ENCODE measurements at places on chromosomes 6 and 20.
A peak's percentile ranks its signal among the peaks of the same experiment; 100 is the strongest.

GRCh38 chr20:19913927-19914614 is 103.1 kb upstream of the NAA20 start:
- DNase-seq, result no peak

GRCh38 chr6:88725111-88725975 is 238.1 kb downstream of the RNGTT start:
- no peak for DNase-seq

GRCh38 chr6:150537893-150538292 is 61.8 kb upstream of the PLEKHG1 start:
- DNase-seq, result no peak

GRCh38 chr20:62642051-62642665 is at the start of gene SLCO4A1:
Gene SLCO4A1, plus strand, starts transcription at chr20:62642503. Its CDS starts 13,952 bp downstream, at chr20:62656455.
- DNase-seq, result peak; percentile 86

DNA sequence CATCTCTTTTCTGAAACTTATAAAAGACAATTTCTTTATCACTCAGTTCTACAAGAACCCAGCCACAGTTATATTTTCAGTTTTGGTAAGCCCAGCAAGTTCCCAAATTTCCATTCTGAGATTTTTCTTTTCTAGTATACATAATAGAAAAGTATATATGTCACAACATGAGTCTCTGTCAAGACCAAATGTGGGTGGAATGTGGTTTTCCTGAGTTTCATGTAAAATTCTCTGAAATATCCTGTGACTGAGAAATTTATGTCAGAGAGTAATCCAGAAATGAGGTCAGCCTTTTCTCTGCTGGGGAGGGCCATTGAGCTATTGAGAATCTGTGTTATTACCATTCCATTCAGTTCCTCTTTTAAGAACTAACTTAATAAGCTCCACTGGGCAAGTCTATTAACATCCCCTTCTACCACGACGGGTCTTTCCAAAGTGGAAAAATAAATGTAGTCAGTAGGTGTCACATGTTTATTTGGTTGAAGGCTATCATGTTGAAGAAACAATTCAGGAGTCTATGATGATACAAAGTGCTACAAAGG is 100.7 kb upstream of the HMGN3 start:
- no peak for DNase-seq

- no peak for DNase-seq
These were observed 747.0 kb downstream of the PTPRT start for GRCh38 chr20:42442716-42443115.

DNA sequence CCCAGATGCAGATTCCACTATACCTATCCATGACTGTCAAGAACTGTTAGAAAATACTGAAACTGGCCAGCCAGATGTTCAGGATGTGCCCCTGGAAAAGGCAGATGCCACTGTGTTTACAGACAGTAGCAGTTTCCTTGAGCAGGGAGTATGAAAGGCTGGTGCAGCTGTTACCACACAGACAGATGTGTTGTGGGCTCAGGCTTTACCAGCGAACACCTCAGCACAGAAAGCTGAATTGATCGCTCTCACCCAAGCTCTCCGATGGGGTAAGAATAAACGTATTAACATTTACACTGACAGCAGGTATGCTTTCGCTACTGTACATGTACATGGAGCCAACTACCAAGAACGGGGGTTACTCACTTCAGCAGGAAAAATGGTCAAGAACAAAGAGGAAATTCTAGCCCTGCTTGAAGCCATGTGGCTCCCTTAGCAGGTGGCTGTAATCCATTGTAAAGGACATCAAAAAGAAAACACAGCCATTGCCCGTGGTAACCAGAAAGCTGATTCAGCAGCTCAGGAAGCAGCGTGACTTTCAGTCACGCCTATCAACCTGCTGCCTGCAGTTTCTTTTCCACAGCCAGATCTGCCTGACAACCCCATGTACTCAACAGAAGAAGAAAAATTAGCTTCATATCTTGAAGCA is 459.7 kb upstream of the HTR1E start:
- DNase-seq, result no peak

- DNase-seq, result no peak
These were observed 260.2 kb upstream of the IRAK1BP1 start for GRCh38 chr6:78607189-78607588.

GRCh38 chr6:30842754-30843610 is 41.3 kb upstream of the DDR1 start:
- no peak for DNase-seq

DNA sequence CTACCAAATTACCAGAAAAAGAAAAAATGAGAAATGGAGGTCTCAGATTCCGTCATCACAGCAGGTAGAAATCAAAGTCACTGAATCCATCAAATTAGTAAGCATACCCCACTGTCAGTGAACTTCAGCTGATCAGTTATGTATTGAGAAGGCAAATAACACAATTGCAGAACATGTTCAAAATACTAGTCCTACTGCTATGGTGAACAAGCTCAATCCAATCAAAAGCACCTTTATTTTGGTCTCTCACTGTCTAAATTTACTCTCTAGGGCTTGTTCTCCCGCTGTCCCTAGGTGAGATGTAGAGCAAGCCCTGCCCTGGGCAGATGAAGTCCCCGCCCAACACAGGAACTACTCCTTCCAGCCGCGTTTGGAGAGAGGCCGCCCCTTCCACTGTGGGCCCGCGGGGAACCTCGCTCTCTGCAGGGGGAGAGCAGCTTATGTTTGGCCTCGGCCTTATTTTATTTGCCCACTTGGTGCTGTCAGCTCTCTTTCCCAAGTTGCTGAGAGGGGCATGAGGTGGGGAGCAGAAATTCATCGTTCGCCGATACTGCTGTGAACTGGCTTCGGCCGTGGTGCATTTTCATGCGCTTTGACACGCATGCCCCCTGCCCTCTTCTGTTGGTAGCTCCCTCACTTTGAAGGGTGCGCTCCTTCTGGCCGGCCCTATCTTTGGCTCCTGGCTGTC is 14.3 kb upstream of the MAP1LC3A start:
- DNase-seq, result no peak

GRCh38 chr6:41734666-41735426 is 562 bp downstream of the TFEB start:
- peak; percentile 56 for DNase-seq

DNA sequence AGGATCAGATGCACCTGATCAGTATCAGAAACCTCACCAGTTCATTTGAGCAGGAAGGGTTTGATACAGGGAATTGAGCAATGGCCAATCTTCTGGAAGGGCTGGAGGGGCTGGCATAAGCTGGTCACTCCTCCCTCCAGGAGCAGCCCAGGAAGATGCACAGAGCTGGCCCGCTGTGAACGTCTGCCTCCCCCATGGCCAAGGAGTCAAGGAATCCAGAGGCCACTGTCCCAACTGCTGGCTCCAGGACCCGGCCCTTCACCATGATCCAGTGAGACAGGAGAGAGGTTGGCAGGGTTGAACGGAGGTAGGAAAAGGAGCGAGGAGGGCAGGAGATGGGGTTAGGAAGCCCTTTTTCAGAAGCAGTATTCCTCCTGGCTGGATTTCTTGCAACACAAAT is 113.9 kb upstream of the CST7 start:
- no peak for DNase-seq

DNA sequence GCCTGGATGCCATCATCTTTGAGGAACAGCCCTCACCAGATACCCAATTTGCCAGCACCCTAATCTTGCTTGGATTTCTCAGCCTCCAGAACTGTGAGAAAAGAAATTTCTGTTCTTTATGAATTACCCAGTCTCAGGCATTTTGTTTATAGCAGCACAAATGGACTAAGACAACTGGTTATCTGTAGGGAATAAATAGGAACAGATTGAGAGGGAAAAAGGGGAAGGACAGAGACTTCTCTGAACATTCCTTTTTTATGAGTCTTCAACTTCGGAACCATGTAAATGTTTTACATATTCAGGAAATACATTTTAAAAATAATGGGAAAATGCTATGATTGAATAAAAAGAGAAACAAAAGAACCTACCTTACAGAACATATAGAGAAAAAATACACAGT is 20.9 kb downstream of the KCTD20 start:
- no peak for DNase-seq

DNA sequence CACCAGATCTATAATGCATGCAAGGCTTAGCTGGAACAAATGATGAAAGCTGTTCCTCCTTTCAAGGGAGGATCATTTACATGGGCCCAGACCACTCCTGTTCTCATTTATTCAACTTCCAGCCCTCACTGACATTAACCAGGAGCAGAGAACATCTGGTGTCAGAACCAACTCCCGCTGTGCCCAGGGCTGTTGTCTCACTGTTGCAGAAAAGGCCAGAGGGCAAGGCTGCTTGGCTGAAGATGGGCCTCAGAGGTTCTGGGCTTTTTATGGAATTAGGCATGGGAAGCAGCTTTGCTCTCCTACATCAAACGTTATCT is 164.2 kb downstream of the GMPR start:
- no peak for DNase-seq

DNA sequence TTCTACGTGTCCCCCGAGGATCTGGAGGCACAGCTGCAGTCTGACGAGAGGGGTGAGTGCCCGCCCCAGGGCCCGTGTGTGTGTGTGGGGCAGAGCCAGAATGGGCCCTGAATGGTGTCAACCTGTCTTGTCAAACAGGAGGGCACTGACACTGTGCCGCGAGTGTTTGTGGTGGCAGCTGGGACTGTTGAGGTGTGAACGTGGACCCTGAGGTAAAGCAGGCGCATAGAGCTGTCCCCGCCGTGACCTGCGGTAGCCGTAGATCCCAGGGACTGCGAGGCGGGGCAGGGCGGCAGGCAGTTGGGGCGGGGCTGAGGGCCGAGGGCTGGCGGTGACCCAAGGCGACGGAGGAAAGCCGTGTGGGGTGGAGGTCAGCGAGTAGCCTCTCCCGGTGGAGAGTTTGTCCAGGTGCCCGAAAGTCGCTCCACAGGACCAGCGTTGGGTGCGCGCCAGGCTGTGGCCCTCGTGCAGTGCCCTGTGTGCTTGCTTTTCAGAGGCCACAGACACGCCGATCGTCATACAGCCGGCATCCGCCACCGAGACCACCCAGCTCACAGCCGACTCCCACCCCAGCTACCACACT is 25.2 kb downstream of the UCKL1 start:
- DNase-seq, result no peak

DNA sequence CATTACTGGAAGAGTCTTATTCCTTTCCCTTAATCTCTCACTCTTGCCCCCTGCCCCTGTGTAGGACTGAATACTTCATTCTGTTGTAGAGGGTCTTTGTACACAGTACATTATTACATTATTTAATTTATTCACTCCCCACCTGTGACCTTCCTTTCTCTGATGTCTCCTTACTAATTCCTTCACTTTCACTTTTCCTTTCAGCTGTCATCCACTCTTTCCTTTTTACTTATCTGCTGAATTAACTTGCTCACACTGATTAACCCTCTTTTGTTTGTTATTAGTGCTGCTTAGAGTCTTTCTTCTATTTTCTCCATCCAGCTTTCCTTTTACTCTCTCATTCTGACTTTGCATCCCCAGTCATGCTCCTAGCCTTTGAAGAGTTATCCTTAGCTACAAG is 6.5 kb upstream of the PGBD1 start:
- no peak for DNase-seq

GRCh38 chr6:131581523-131581922 is 8.5 kb downstream of the ARG1 start:
- no peak for DNase-seq

- no peak for DNase-seq
These were observed 341.0 kb upstream of the OPRM1 start for GRCh38 chr6:153698001-153698400.

DNA sequence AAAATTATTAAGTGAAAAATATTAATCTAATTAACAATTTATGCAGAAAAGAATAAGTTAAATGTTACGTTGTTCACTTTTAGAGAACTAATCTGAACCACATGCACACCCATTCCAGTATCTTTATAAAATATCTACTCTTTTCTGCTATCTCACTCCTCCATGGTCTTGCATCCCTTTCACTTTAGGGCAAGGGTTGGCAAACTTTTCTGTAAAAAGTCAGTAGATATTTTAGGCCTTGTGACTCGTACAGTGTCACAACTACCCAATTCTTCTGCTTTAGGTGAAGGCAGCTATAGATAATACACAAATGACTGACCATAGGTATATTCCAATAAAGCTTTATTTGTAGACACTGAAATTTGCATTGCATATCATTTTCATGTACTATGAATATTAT is 39.7 kb upstream of the SUPT3H start:
- no peak for DNase-seq

DNA sequence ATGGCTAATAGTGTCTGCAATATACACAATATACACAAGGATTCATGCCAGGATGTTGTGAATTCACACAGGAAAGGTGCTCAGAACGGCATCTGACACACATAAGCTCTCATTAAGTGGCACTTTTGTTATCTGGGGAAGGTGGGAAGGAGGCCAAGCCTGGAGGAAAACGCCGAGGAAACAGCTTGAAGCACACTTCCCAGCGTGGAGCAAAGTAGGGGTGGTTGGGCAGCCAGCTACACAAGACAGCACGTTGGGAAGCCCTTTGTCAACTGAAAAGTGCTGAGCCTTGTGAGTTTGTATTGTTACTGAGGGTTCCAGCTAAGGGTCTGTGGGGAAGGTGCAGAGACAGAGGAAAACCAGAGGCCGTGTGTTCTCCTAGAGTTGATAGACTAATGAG is 181.0 kb downstream of the ZMYND8 start:
- no peak for DNase-seq

DNA sequence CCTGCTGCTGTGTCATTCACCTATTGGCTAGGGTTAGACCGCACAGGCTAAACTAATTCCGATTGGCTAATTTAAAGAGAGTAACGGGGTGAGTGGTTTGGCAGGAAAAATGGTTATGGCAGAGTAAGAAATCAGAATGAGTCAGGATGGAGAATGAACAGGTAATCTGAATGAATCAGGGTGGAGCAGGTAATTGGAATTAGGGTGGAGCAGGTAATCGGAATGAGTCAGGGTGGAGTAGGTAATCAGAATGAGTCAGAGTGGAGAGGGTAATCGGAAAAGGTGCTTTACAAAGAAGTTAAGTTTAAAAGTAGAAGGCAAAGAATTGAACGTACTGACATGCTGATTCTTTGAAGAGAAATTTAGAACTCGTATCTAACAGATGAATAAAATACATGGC is 11.7 kb downstream of the SLC35A1 start:
- no peak for DNase-seq

DNA sequence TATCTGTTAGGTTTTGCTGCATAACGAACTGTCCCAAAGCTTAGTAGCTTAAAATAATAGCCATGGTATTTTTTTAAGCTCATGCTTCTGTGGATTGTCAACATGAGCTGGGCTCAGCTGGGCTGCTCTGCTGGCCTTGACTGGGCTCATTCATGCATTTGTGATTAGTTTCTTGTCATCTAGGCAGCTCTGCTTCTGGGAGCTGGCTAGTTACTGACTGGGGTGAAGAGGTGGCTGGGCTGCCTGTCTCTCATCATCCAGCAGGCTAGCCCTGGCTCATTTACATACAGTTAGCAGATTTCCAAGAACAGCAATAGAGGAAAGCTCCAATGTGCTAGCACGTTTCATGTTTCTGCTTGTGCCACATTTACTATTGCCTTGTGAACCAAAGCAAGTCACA is 165.1 kb upstream of the PCSK2 start:
- DNase-seq, result no peak

GRCh38 chr20:31522731-31523130 is 8.5 kb downstream of the HM13 start:
- DNase-seq, result no peak

Data from stimulated activated CD4-positive, alpha-beta T cell treated with anti-CD3 and anti-CD28 coated beads, Interleukin-12 subunit alpha, Interleukin-12 subunit beta, amount 100 ng/mL, for 48 hours (primary cell).